ENCODE measurements at places on chromosomes 12 and 14.

DNA sequence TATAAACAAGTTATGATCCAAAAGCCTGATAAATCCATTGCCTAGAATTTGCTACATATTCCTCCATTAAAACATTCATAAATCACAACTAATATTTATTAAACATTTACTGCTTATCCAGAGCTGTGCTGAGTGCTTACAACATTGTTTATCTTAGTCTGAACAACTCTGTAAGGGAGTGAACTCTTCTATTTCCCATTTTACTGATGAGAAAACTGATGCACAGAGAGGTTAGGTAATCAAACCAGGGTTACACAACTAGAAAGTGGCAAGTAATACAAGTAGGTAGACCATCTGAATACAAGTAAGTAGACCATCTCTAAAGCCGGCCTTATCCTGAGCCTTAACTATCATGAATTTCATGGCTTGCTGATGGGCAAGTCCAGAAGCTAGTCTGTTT is 39.5 kb downstream of the WASHC3 start:
- no peak for DNase-seq

DNA sequence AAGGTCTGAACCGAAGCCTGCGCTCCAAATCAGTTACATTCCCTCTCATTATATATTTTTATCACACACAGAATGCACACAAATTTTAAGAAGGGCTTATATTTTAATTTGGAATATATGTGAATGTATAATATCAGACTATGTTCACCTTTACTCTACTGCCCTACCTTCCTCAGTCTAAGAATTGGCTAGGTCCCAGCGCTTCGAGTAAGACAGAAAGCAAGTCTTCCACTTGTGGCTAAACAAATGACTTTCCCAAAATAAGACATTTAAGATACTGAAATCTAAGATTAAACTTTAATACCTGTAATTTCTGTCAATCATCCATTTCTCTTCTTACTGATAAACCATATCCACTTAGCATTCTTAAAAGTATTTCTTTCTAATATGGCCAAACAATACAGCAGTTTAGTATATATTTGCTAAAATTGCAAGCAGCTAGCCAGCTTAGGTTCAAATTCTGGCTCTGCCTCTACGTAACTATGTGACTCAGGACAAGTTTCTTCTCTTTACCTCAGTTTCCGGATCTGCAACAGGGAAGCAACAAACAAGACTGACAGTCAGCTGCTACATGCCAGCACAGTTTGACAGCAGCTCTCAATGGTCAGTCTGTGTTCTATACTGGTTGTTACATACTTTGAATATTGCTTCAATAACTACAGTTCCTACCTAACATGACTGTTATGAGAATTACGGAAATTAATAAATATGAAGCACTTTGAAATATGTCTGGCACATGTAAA is 2.0 kb downstream of the INTS13 start:
- DNase-seq = no peak

DNA sequence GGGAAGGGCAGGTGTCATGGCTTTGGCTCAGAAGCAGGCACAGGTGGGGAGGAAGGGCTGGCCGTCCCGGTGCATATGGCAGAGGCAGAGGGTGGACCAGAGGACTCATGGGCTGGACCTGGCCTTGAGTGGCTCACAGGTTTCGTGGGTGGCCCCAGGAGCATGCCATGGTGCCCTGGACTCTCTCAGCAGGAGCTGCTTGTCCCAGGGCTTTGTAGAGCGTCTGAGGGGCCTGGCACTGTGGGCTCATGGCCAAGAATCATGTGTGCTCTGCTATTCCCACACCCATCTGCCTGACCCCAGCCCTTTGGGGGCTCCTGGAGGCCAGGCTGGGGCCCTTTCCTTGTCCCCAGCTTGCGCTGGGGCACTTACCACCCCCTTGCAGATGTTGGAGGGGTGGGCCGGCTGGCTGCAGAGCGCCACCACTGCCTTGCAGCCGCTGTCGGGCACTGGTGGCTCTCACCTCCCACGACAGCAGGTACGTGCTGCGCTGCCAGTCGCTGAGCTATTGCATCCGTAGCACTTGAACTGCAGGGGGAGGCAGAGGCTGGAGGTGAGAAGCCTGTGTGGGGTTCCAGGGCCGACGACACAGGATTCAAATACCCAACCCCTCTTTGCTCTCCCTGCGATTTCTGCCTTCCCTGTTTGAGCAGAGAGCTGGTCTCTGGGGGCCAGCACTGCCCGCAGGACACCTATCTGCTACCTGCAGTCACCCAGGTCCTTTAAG is 187.4 kb upstream of the PRMT8 start:
- no peak for DNase-seq

- no peak for DNase-seq
Observed at GRCh38 chr14:29857551-29857950, 70.1 kb downstream of the PRKD1 start.

- DNase-seq = peak; percentile 87
Observed at GRCh38 chr14:51304941-51305340, 64.9 kb downstream of the TMX1 start.

- DNase-seq = no peak
Observed at GRCh38 chr12:81757731-81758365, 1.3 kb downstream of the PPFIA2 start.

DNA sequence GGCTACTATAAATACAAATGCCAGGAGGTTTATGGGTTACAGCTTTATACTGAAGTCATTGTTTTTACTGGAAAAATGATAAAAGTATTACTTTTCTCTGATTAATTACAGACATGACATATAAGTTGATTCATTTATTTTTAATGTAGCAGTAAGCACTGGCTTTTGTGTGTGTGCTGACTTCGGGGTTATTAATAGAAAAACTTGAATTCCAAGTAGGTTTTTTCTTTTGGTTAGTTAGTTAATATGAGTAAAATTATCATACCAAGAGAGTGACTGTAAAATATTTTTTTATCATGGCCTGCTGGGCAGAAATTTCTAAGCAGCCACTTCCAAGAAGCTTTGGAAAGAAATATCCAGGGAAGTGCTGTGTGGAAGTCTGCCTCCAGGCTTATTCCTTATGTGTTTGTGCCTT is 56.4 kb downstream of the IFT81 start:
- peak; percentile 78 for DNase-seq

All from fibroblast of skin of left biceps (primary cell).